GM12878 (cell line): ENCODE measurements at places on chromosomes 3 and 15. TPM values are rescaled to one million over a fixed set of nuclear protein-coding genes. Genes with fewer than 3 reads are reported as not detected.
A peak's percentile ranks its signal among the peaks of the same experiment; 100 is the strongest.

DNA sequence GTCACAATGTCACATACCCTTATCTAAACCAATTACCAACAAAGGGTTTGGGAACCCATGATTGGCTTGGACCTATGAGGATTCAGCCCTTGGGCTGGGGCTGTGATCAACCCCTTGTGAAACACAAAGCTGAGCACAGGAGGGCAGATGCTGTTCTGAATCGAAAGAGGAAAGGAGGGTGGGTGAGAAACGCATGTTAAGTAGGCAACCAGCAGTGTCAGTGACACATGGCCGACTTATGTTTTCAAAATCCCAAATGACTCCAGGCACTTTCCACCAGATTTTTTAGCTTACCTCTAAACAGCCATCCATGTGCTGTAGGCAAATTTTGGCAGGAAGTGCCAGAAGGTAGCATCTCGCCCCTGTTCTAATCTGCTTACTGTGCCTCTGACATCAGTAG lies 34.1 kb upstream of the KLHL25 start:
- DNase-seq: no peak

DNA sequence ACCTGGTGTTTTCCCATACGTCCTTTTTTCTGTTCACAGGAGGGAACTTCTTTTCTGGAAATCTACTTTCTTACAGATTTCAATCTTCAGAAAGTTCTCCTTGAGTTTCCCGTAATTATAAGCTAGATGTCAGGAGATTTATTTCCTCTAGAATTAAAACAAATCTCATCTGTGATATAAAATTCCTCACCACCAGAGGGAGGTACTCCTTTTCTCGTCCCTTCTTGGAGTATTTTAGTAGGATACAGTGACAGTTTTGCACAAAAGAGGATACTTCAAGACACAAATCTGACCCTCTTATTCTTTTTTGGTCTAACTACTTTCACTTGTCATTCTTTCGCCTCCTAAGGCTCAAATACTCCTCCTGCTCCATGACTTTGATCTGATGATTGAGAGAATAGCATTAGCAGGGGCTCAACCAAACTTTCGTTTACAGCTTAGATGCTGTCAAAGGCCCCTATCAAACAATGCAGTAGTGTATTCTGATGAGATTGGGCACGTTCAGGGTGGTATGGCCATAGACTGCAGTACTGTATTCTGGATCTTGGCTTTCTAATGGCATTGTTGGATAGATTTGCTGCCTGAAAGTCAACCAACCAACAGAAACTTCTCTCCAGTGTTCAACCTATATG lies 38.0 kb downstream of the TMEM41A start:
- DNase-seq: no peak

DNA sequence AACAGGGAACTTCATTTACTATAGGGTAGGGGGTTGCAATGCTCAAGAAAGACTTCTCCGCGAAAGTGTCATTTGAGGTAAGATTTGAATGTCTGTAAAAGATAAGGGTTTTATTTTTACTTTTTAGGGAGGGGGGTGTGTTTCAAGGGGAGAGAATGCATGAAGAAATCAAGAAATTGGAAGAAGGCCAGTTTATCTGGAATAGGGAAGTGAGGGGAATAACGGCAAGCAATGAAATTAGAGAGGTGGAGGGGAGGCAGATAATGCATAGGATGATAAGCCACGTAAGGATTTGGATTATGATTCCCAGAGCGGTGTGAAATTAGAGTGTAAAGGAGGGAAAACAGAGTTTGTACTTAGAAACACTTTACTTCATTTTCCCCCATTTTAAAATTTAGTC lies 63.0 kb upstream of the MB21D2 start:
- DNase-seq: no peak

DNA sequence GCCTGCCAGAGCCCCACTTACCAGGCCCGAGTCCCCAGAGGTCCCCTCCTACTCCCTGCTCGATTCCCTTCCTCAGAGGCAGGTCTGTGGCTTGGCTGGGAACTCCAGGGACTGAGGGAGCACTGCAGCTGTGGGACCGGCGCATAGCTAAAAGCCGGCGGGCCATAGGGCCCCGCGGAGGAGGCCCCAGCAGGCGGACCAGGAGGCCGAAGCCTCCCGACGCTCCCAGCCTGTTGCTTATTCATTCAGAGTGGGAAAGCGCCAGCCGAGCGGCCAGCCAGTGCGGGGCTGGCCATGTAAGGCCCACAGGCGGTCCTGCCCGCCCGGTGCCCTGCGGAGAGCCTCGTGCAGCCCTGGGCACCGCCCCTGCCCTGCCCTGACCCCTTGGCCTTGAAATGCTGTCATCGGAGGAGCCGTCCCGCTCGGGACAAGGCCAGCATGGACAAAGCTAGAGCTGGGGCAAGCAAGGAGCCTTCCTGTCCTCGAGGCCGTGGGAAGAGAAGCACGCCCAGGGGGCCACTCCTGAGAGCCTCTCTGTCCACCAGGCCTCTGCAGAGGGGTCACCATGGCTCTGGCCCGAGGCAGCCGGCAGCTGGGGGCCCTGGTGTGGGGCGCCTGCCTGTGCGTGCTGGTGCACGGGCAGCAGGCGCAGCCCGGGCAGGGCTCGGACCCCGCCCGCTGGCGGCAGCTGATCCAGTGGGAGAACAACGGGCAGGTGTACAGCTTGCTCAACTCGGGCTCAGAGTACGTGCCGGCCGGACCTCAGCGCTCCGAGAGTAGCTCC lies at the start of gene LOXL1:
Gene LOXL1, plus strand, starts transcription at position 244 of the 784 bp plus-strand sequence. Its CDS starts 322 bp downstream, at position 566.
- no peak for DNase-seq

SKOR1 gene
- total RNA-seq: 0.35 and 0.36 TPM in 2 replicates

DNA sequence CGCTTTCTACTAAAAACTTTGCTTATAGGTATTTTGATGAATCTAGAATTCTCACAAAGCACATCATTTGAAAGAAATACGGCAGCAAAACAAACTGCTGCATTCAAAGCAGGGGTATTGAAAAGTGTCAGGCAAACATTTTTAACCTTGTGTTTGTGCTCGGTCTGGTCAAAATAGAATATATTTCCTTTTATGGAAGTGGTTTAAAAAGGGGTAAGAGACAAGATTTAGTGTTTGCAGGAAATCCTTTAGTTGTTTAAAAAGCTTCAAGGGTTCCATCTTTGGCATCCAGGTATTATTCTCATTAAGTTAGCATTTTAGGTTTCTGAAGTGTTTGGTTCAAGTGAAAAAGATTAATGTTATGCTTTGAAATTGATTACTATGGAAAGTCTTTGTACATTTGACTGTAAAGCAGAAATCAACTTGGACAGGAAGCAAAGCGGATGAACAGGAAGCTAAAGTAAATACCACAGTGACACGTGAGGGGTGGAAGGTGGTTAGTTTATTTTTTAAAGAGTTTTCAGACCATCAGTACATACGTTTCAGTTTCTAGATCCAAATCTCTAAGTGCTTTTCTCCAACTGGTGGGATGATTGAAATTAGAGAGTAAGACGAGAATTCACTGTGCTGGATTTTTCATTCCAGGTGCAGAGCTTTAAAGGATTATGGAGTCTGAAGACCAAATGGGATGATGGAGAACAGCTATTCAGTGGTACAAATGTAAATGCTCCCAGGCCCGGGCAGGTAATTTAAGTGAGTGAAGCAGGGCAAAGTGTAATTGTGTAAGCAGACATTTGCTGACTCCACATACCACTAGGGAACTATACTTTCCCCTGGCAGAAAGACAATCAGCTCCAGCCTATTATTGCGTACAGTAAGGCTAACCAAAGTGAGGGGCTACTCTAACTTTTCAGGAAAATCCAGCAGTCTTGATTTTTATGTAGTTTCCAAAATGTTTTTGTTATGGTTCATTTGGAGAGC lies 341.8 kb upstream of the TBL1XR1 start:
- peak; percentile 26 for DNase-seq

GRCh38 chr3:179608931-179609720 lies 4.5 kb downstream of the NDUFB5 start:
- DNase-seq: peak; percentile 52

- DNase-seq: no peak
Observed at GRCh38 chr15:100881573-100882336, 2.1 kb downstream of the ALDH1A3 start.
